ENCODE measurements at places on chromosomes 2 and 18.

DNA sequence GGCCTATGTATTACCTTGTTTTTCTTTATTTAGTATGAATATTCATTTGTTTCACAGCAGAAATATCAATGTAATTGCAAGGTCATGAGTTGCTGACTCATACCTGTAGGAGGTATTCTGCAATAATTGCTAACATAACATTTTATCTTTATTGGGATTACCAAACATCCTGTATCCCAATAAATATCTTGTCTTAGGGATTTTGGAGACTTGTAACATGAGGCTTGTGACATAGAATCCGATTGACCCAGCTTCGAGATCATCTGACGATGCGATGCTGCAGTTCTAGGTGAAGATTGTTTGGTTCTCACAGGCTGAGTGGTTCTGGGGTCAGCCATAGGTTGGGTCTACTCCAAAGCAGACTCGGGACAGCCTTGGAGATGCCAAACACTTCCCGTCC is 133.4 kb upstream of the RND3 start:
- no peak for DNase-seq

- DNase-seq = no peak
These were observed 893.7 kb upstream of the FAM98A start for GRCh38 chr2:34492561-34493455.

DNA sequence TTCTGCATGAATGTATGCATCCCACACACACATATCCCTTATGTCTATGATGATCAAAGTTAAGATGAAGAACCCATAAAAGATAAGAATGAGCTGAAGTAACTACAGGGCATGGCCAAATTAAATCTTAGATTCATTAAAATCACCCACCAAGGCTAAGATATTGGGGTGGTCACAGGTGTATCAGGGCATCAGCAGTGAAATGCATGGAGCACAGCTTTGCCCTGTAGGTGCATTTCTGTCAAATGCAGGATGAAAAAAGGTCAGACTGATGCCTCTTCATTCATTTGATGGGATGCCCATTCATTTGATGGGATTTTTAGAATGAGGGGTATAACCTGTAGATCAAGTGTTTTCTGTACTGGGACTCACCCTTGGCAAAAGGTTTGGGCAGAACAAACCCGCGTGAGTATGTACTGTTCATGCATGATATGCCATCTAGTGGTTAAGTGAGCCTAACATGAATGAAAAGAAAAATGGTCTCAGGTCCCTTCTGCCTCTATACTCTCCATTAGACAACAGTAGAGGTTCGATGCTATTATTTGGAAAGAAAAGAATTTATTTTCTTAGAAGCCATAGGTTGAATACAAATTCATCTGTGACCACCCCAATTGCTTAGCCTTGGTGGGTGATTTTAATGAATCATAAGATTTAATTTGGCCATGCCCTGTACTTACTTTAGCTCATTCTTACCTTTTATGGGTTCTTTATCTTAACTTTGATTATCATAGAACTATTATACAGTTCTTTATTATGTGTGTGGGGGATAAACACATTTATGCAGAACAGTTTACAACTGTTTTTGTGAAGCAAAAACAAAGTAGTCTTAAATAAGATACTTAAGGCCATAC is 43.2 kb upstream of the NOSTRIN start:
- DNase-seq = no peak

DNA sequence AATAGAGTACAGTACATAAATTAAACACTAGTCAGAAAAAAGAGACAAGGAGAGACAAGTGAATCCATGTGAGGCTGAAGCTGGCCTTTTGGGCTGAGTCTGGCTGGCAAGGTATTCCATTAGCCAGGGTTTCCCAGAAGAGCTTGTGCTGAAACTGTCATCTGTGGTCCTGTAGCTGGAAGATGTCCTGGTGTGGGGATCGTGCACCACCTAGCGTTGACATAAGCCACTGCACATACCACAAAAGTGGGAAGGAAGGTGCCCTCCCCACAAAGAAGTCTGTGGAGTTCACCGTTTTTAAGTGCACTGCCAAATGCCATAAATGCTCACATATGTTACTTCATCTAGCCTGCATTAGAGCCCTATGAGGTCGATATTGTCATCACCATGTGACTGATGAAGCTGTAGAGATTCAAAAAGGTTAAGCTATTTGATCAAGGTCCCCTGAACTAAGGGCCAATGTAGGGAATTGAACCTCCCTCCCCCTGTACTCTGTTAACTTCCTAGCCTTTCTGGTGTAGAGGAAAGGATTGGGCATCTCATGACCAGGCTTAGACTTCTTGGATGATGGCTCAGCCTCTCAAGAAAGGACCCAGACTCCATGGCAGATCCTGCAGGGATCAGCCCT is 31.9 kb upstream of the GALNT14 start:
- DNase-seq = peak; percentile 16

- DNase-seq = no peak
These were observed 10.8 kb upstream of the ERMN start for GRCh38 chr2:157336137-157337010.

DNA sequence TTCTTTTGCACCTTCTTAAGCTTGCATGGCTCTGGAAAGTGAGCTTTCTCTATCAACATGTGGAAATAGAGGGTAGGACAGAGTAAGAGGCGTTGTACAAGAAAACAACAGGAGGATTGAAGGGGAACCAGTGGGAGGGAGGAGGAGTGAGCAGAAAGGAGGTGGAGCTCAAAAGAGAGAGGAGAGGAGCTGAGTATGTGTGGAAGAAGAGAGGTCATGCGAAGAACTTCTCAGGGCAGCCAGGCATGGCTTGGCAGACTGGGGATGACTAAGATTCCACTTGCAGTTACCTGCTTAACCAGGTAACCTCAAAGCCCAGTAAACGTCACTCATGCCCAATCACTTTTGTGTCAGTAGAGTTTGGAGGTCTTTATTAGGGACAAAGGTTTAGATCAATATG is 105.1 kb downstream of the BCL2L11 start:
- DNase-seq = no peak

- DNase-seq = no peak
These were observed 66.7 kb downstream of the TPGS2 start for GRCh38 chr18:36762074-36762473.

DNA sequence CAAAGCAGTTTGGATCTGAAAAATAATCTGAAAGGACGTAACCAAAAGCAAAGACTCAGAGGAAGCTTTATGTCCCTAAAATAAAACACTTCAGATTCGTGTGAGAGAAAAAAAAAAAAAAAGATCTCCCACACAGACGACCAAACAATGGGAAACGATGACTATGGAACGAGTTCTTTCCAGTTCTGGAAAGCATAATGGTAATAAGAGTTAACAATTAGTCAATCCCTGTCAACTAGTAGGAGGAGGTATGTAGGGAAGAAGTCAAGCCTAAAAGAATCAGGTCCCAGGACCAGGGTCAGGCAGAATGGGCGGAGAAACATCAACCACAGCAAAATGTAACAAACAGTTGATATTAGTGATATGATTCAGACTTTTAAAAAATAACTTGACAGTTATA is 170.3 kb upstream of the SETBP1 start:
- no peak for DNase-seq
